CD4-positive, alpha-beta T cell treated with Interleukin-15 for 4 hours (primary cell): ENCODE measurements at places on chromosomes 5 and 9.

GRCh38 chr5:179337796-179338676 lies 7.2 kb downstream of the ADAMTS2 start:
- no peak for DNase-seq

DNA sequence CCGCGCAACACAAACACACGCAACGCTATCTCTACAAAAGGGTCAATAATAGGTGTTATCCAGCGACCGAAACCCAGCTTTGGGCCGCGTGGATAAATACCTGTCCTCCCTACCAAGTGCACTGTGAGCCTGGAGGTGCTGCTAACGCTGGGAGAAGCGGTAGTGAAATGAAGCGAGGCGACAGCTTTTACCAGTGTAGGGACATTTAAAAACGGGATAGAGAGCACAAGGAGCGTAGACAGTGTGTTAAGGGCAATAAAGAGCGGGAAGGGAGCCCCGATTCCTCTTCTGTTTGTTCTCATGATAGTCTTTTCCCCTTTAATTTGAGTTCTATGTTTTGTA lies 421 bp upstream of the DEPDC1B start:
- no peak for DNase-seq

- DNase-seq = no peak
These were observed 367.2 kb downstream of the OSTF1 start for GRCh38 chr9:75455444-75455921.

GRCh38 chr5:68396722-68397121 lies 181.2 kb downstream of the PIK3R1 start:
- DNase-seq = no peak

DNA sequence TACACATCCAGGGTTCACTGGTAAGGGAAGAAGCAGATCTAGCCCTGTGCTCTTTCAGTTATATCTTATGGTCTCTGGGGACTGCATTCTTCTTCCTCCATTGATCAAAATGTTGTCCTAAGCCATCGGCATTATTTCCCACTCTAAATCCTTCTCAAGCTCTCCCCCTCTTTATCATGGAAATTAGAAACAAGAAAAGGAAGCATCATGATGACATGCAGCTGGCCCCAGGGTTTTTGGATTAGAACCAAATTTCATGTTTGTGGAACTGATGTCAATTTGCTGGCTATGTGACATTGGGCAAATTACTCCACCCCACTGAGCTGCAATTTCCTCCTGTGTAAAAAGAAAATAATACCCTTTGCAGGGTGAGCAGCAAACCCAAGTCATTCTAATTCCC lies 39.5 kb downstream of the MFAP3 start:
- DNase-seq = no peak

GRCh38 chr9:132641216-132641615 lies 28.6 kb downstream of the DDX31 start:
- no peak for DNase-seq

- DNase-seq = no peak
These were observed 9.3 kb upstream of the SIL1 start for GRCh38 chr5:139207297-139208000.

DNA sequence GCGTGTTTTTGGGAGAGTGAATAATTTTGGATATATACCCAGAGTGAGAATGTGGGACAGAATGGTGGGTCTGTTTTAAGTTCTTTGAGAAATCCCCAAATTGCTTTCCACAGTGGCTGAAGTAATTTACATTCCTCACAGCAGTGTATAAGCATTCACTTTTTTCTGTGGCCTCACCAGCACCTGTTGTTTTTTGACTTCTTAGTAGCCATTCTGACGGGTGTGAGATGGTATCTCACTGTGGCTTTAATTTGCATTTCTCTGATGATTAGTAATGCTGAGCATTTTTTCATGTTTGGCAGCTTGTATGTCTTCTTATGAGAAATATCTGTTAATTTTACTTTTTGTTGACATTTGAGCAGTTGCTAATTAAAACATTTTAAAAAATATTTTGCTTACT lies 9.4 kb upstream of the SPATA31D1 start:
- DNase-seq = no peak

DNA sequence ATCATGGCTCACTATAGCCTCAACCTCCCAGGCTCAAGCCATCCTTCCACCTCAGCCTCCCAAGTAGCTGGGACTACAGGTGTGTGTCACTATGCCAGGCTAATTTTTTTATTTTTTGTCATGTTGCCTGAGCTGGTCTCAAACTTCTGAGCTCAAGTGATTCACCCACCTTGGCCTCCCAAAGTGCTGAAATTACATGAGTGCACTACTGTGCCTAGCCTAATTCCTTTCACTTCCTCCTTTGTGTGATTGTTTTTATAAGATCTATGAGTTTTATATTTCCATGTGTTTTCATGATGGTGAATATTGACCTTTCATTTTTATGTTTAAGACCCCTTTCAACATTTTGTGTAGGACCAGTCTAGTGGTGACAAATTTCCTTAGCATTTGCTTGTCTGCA lies 55.2 kb upstream of the IL12B start:
- no peak for DNase-seq

DNA sequence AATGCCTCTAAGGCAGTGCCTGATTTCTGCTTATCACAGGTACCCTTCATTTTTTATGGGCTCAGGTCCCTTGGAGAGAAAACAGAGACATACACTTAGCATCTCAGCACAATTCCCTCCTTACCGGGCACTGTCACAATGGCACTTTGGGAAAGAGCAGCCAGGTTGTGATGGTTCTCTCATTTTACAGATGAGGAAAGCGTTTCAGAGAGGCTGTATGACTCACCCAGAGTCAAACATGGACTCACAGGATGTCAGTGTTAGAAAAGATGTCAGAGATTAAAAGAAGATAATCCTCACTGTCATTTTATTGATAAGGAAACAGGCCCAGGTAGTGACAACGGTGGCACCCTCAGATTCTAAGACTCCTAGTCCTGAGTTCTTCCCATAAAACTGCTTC lies 12.0 kb upstream of the SLC31A2 start:
- DNase-seq = no peak

DNA sequence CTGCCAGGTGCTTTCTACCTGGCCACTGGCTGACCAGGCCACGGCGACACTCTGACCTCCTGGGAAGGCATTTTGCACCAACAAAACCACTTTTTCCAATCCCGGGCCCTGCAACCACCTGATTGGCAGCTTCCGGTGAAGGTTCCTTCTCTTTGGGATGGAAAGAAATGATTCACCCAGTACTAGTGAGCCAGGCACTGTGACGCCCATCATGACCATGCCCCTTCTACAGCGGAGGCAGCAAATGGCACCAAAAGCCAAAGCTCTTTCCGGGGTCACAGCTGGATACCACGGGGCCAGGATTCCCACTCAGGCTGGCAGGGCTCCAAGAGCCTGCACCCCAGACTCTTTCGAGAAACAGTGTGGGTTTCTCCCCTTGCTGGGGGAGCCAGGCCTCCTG lies 4.7 kb downstream of the NOTCH1 start:
- DNase-seq = no peak

DNA sequence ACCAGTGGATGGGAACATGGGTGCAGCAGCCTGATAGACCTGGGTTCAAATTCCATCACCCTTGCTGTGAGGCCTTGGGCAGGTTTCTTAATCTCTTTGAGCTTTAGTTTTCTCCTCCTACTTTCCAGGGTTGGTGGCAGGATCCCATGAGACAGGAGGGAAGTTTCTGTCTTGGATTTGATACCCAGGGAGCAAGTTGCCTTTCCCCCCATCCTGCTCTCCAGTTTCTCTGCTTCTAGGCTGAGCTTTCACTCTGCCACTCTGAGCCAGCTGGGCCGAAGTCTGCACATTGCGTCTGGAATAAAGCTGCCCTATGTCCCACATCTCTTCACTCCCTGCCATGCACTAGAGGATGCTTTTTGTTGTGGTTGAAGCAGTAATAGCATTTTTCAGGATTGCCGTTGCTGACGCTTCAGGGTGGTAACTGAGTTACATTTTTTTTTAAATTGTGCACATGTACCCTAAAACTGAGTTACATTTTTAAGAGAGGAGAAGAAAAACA lies 40.5 kb upstream of the ANGPTL2 start:
- no peak for DNase-seq

DNA sequence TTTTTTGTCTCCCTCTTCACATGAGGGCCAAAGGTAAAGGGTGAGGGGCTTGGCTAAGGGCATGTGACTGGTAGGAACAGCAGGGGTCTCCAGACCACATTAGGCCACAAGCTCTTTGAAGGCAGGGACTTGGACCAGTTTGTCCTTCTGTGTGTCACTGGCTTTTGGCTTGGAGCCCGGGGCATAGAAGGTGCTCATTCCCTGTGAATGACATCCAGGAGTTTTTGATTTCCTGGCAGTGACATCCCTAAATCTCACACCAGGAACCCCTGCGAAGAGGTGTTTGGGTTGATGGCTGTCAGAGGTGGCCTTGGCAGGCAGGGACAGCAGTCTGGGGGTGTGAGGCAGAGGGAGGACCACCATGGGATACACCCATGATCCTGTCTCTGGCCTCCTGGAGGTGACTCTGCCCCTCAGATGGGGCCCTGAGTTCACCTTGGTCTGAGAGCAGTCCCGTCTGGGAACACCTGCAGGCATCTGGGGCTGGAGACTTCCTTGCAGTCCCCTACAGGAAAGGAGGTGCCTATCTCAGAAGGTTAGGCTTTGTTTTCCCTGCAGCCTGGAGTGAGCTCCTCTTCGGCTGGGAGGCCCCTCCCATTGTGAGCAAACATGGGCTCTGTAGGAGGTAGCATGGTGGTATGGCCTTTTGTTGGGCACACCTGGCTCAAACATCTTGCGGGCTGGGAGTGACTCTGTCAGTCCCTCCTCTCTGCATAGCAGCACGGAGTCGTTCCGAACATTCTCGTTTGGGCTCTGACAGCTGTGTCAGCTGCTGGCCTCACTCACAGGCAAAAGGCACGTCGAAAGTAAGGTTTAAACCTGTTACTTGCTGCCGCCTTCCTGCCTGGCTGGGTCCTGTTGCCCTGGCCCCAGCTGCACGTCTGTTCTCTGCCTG lies 38.6 kb upstream of the PITX1 start:
- no peak for DNase-seq

GRCh38 chr5:5736007-5736406 lies 313.5 kb downstream of the ICE1 start:
- no peak for DNase-seq

DNA sequence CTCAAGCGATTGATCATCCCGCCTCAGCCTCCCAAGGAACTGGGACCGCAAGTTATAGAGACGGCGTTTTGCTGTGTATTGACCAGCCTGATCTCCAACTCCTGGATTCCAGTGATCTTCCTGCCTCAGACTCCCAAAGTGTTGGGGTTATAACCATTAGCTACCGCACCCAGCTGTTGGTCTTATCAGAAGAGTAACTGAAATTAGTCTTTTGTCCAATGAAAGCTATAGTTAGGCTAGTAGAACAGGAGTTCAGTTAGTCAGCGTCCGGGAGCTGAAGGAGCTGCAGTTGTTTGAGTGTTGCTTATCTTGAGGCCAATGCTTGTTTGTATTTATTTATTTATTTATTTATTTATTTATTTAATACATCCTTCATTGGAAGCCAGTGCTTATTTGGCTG lies 3.2 kb upstream of the MIGA2 start:
- no peak for DNase-seq

GRCh38 chr9:26326563-26326962 lies 566.0 kb downstream of the CAAP1 start:
- no peak for DNase-seq

GRCh38 chr5:148928141-148928540 lies 101.7 kb downstream of the ADRB2 start:
- no peak for DNase-seq

GRCh38 chr5:123089914-123090660 lies 1.0 kb downstream of the PRDM6 start:
- DNase-seq = no peak

DNA sequence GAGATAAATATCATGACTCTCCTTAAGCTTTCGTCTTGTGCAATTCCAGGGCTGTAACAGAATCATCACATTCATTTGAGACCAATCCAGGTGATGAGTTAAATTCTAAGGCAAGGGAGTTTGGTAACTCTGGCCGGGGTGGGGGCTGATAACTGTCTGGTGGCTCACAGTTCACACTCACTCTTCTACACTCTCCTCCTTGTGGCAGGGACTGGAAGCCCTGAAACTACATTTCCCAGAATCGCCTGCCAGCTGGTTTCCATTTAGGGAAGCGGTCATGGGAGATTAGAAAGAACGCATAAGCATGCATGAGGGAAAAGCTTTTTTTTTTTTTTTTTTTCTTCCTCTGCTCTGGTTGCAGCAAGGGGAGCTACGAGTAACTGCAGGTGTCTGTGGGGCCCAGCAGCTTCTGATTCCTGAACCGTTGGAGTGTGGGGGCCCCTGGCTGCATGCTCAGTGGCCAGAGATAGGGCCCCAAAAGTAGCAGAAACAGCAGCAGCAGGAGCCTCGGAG lies 154.8 kb upstream of the TBC1D2 start:
- no peak for DNase-seq

DNA sequence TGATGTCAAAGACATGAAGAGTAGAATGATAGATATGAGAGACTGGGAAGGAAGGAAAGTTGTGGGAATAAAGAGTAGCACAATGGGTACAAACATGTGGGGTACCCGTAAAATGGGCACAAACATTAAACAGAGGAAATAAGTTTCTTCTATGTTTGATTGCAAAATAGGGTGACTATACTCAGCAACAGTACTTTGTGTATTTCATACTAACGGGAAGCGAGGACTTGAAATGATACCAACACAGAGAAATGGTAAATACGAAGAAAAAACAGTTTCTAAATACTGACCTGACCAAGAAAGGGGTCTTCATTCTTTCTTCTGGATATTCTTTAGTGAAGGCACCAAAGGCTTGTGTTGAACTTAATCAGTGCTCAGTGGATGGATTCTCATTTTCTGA lies 31.1 kb downstream of the ATP6V0E1 start:
- no peak for DNase-seq

DNA sequence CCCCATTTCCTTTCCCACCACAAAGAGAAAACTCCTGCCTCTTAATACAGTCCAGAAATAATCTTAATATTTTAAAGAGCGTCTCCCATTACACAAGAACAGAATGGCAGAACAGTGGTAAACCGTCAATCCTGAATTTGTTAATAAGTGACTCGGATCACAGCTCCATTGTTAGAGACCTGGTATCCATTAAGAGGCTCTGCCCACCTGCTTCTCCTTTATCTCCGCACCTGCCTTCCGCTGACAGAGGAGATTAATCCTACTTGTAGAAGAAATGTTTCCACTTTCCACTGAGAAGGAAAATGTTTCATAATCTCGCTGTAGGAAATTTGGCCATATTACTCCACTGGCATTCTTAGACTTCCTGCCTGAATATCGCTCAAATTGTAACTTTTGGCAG lies 1493.2 kb downstream of the MAT2B start:
- DNase-seq = no peak

- DNase-seq = no peak
These were observed 3.4 kb downstream of the PBX3 start for GRCh38 chr9:125750627-125751011.
